Mesenchymal stem cell (in vitro differentiated cells and primary cell): ENCODE measurements at places on chromosomes 11 and 22.

GRCh38 chr22:30249049-30250038 lies 2.8 kb upstream of the LIF start:
- no peak for DNase-seq

DNA sequence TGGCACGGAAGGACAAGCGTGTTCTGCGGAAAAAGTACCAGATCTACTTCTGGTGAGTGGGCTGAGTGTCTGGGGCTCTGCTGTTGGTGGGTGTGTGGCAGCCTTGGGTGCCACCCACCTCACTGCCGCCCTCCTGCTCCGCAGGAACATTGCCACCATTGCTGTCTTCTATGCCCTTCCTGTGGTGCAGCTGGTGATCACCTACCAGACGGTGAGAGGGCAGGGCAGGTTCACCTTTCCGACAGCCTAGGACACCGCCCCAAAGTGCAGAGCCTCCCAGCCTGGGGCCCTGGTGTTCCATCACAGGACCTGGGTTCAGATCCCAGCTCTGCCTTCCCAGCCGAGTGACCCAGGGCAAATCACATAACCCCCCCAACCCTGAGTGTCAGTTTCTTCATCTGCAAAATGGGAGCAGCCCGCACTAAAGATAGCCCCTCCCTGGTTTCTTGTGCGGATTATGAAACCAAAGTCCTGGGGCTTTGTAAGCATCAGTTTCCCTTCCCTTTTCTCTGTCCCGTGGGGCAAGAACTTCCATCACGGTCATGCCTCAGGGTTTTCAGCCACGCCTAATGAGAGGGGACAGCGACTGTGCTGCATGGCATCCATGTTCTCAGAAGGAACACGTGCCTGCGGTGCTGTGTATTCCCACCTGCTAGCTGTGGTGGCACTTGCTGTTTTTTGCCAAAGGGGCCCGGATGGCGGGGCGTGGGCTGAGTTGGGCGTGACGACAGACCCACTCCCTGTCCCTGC lies 9.8 kb upstream of the TAGLN start:
- DNase-seq, result no peak

DNA sequence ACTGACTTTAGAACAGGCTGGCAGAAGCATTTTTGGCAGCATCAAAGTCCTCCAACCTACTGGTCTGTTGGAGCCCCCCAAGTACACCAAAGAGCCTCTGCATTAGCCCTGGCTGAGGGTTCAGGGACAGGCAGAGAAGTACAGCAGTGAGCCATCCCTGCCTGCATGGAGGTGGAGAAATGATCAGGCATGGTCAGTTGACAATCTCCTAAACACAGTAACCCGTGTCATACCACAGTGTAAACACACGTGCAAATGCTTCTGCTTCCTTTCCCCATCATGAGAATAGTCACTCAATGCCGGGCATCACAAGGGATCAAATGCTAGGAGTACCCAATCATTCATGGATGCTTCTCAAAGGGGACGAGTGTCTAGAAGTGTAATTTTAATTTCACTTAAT lies 8.2 kb downstream of the SERPIND1 start:
- DNase-seq, result peak; percentile 36

- DNase-seq, result no peak
Observed at GRCh38 chr11:114057605-114058004, 1.9 kb upstream of the ZBTB16 start.

DNA sequence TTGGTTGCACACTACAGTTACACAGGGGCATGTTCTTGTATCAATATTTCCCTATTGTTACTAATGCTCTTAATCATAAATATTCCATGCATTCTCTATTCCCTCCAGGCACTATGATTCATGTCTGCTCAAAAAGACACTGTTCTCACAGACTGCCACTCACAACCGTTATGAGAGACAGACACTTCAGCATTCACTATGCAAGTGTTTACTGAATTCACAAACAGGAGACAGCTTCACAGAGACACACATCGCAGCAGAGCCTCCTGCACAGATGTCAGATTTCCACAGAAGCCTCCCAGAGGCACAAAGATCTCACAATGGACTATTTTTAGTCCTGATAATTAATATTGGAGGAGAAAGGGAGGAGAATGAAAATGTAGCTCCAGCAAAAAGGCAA lies 930.4 kb downstream of the OPCML start:
- no peak for DNase-seq

DNA sequence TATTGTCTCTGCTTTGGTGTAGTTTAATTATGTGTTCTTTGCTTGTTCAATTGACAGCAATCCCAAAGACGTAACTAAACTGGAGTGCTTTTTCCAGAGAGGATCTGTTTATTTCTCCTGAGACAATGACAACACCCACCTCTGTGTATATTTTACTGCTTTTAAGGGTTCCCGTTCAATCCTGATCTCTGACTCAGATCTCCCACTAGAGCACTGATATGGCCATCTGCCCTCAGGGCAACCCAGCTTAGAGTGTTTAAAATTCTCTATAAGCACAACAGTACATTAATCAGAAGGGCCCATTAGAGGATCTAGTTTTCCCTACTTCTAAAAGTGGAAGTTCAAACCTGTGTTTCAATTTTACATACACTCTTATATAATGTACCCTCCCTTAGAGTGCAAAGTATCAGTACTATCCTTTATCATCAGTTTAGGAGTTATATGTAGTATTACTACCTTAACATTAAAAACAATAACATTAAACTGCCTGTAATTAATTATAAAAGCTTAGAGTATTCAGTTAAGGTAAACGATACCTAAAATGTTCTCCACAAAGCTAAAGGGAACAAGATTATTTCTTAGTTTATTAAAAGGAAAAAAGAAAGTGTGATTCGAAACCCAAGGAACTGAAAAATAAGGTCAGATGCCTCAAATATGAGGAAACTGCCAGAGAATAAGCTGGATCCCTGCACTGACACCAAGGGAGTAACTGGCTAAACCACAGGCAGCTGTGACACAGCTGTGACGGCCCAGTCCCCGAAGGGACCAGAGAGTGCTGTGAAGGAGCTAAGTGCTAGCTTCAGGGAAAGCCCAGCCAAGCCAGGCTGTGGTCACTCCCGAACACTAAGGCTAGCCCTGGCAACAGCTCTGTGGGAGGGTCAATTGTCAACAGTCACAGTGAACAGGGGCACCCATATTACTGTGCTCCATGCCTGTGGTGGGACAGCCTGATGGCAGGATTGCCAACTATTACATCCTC lies 15.2 kb downstream of the UFD1 start:
- DNase-seq, result peak; percentile 88

GRCh38 chr22:35611200-35611890 lies 5.8 kb downstream of the MB start:
- DNase-seq, result no peak

GRCh38 chr11:32137263-32137662 lies 46.4 kb downstream of the RCN1 start:
- DNase-seq, result peak; percentile 89

- DNase-seq, result no peak
Observed at GRCh38 chr11:71183878-71184277, 68.5 kb downstream of the SHANK2 start.

DNA sequence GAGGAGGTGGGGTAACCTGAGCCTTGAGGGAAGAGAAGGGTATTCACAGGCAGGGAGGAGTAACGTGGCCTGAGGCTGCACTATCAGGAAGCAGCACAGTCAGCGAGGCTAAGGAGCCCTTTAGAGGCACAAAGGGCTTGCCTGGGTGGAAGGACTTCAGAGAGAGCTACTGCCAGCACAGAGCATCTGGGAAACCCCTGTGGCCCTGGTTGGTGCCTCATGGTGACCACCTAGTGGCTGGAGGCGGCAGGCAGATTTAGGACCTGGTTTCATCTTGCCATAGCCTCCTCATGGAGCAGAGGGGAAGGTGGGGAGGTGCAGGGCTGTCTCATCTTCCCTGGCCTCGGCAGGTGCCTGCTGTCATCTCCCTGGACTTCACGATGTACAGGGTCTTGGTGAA lies 64.5 kb downstream of the MPPED1 start:
- no peak for DNase-seq

- no peak for DNase-seq
Observed at GRCh38 chr11:124759266-124760204, 2.6 kb downstream of the ESAM start.

DNA sequence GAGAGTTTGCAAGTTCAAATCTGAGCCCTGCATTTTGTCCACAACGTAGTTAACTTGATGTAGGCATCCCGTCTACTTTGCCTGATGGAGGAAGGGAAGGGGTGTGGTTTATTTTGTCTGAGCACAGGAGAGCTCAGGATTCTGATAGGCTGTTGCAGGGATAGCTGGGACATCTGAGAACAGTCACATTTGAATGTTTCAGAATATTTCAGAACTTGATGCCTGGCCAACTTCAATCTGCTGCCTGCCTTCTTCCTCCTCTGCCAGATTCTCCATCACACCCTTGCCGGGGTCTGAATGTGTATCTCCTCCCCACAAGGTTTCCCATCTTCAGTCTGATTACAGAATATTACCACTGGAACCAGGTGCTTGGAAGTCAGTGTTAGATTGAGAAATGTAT lies 51.6 kb downstream of the NTM start:
- no peak for DNase-seq

GRCh38 chr11:95776859-95777258 lies 12.7 kb downstream of the FAM76B start:
- DNase-seq, result no peak

DNA sequence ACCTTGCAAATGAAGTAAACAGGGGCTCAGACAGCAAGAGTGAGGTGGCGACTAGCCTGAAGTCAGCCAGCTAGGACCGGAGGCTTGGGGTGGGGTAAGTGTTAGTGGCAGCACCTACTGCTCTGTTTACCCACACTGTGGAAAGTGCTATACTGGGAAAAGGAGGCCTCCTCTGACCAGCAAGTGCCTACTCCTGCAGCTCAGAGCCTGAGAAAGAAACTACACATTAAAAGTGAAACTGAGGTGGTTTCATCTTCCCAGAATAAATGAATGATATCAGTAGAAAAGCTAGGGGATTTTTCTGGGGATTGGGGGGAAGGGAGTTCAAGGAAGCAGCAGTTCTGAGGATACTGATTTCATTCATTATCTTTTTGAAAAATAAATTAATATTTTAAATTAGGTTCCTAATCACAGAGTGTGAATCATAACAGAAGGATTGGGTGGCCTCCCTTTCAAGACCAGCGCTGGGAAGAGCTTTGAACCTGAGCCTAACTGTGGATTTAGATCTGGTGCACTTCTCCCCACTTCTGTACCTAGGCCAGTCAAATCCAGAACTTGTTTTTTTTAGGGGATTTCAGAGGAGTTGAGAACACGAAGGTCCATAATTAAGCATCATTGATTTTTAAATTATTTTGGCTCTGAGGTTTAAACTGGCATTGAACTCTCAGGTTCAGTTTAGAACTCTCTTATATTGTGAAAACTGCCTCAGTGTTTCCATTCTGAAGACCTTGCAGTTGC lies 48.1 kb upstream of the GRAMD1B start:
- DNase-seq, result no peak

DNA sequence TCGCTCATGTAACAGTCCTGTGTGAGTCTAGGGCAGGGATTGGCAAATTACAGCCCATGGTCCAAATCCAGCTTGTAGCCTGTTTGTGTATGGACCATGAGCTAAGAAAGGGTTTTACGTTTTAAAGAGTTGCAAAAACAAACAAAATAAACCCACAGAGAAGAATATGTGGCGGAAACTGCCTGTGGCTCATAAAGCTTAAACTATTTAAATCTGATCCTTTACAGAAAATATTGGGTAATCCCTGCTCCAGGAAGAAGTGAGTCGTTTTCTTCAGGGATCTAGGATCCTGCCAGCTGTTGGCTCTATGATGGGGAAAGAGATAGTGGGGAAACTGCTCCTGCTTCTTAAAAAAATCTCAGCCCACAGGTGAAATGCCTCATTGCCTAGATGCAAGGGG lies 3.4 kb upstream of the OR6Q1 start:
- peak; percentile 64 for DNase-seq

DNA sequence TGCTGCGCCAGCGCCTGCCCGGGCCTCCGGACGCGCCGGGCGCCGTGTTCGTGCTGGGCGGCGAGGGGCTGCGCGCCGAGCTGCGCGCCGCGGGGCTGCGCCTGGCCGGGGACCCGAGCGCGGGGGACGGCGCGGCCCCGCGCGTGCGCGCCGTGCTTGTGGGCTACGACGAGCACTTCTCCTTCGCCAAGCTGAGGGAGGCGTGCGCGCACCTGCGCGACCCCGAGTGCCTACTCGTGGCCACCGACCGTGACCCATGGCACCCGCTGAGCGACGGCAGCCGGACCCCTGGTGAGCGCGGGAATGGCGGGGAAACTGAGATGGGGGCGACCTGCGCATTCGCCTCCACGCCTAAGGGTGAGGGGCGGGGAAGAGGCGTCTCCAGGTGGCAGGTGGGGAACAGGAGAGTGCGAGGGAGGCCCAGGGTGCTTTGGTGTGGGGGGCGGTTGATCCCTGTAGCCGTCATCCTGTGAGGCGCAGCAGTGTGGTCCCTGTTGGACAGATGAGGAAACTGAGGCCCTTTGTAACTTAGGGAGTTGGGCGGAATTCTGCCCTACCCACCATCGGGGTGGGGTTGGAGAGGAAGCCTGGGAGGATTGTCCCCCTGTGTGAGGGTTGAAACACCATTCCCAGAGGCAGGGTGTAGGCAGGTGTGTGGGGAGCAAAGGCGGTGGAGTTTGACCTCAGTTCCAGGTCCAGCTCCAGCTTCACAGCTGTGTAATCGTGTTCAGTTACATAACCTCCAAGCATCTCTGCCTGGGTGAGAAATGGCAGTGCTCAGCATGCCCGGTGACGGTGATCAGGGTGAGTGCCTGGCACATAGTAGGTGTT lies 758 bp downstream of the PDXP start:
- no peak for DNase-seq

GRCh38 chr11:125871391-125872137 lies 15.9 kb upstream of the HYLS1 start:
- DNase-seq, result peak; percentile 46

GRCh38 chr11:30451626-30452025 lies 128.7 kb downstream of the ARL14EP start:
- no peak for DNase-seq

DNA sequence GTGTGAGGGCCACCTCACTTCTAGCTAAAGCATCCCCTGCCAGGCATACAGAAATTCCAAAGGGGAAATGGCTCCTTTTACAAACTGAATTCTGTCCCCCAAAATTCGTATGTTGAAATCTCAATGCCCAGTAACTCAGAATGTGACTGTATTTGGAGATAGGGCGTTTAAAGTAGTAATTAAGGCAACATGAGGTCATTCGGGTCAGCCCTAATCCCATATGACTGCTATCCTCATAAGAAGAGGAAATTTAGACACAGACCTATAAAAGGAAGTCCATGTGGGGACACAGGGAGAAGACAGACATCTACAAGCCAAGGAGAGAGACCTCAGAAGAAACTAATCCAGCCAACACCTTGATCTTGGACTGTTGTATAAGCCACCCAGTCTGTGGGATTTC lies 119.1 kb downstream of the CHST1 start:
- no peak for DNase-seq

- DNase-seq, result no peak
Observed at GRCh38 chr11:63643205-63643604, 28.0 kb downstream of the ATL3 start.

GRCh38 chr11:10476342-10476741 lies 21.3 kb downstream of the AMPD3 start:
- no peak for DNase-seq

- no peak for DNase-seq
Observed at GRCh38 chr11:30260813-30261212, 30.0 kb downstream of the FSHB start.

- DNase-seq, result no peak
Observed at GRCh38 chr11:64123679-64124078, 42.2 kb downstream of the MACROD1 start.
